ENCODE measurements at places on chromosomes 5 and 9.

DNA sequence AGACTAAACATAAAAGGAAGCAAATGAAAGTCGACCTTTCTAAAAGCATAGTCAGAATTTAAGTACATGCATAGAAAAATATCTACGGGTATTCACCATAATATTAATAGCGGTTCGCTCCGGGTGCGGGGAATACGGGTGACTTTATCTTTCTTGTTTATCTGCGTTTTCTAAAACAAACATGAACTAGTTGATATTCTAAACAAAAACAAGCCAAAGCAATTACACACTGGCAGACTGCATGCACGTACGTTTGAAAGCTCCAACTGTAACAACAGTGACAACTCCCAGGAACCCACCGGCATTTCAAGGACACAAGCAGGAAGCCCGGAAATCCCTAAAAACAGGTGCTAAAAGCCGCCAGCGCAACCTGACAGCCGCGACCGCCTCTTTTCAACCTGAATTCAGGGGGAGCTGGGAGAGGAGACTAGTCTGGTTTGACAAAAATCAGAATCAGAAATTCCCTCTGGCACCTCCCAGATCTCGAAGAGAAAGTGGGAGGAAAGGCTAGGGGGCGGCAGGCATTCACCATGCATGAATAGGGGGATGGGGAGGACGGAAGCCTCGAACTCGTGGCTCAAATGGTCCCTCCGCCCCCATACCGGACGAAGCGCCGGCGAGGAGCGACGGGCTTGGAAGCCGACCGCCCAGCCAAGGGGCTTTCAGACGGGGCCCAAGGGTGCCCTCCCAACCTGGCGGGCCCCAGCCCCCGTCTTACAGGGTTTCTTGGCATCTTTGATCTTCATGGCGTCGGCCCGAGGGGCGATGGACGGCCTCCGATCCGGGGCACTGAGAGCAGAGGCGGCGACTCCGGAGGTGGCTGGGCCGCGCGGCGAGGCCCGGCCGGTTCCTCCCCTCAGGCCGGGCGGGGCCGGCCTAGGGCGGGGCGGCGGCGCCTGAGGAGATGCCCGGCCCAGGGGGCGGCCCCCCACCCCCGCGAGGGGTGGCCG, at the start of gene PANK3:
Gene PANK3, minus strand, starts transcription at position 831 of the 950 bp plus-strand sequence. Its CDS starts 85 bp downstream, at position 746.
- DNase-seq: no peak

DNA sequence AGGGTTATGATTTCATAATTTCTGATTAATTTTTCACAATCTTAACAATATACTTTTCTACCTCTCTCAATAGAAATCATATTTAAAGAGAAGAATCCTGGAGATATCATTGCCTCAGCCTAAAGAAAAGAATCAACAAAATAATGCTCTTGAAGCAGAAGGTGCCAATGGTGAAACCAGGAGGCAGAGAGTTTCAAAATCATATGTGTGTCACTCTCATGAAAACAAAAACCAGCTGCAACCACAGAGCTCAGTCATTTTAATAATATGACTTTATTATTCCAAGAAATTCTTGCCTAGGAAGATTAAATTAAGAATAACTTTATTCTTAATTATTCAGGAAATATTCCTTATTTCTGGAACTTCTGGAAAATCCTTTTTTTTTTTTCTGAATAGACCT, 266.8 kb upstream of the ACTBL2 start:
- DNase-seq: no peak

GRCh38 chr5:164364237-164365208, 859.1 kb downstream of the MAT2B start:
- DNase-seq: no peak

DNA sequence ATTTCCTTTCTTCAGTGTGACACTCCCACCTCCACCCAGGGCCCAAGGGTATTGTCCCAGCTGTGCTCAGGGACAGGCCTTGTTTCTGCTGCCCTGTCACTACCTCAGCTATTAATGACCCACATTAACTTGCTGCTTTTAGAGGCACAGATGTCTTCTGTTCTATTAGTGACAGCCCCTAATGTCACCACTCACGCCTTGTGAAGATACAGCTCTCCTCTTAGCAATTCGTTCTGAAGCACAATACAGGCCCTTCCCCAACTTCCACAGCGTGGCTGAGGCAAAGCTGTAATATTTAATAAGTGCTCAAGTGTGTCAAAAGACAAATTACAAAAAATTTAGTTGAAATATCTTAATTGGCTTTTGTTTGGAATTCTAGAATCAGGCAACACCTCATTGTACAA, 44.7 kb upstream of the HMGCS1 start:
- no peak for DNase-seq

DNA sequence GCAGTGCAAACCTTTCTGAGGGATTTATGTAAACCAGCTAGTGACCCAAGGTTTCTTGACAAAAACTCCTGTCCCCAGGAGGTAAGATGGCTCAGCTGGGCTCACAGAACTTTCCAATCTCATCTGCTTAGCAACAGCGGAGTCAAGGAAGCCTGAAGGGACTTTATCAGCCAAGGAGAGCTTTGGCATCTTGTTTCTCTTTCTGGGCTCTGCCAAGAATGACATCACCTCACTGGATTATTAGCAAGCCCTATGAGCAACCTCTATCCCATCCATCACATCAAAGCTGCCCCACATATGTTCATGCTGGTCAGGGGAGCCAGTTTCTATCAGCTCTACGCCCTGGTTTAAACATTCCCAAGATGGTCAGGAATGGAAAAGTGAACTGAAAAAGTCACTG, 461.3 kb downstream of the ENC1 start:
- DNase-seq: no peak

DNA sequence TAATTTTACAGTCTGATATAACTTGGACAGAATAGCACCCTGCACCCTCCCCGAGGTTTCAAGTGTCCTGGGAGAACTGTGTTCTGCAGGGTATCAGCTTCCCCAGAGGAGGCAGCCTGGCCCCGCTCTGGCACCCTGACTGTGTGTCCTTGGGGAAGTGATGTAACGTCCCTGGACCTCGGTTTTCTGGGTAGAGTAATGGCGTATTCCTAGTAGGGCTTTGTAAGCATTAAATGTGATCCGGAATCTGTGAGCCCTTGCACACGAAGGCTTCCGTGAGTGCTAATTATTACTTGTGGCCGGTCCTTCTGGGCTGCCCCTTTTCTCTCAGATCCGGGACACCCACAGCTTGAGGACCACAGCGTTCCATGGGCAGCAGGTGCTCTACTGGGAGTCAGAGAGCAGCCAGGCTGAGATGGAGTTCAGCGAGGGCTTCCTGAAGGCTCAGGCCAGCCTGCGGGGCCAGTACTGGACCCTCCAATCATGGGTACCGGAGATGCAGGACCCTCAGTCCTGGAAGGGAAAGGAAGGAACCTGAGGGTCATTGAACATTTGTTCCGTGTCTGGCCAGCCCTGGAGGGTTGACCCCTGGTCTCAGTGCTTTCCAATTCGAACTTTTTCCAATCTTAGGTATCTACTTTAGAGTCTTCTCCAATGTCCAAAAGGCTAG, 1.0 kb upstream of the CACFD1 start:
- DNase-seq: no peak

- no peak for DNase-seq
Observed at GRCh38 chr9:107222020-107222522, 61.0 kb upstream of the RAD23B start.

- no peak for DNase-seq
Observed at GRCh38 chr5:71640408-71640807, 53.3 kb downstream of the MCCC2 start.

- DNase-seq: no peak
Observed at GRCh38 chr9:89929673-89930480, 325.1 kb downstream of the GADD45G start.

DNA sequence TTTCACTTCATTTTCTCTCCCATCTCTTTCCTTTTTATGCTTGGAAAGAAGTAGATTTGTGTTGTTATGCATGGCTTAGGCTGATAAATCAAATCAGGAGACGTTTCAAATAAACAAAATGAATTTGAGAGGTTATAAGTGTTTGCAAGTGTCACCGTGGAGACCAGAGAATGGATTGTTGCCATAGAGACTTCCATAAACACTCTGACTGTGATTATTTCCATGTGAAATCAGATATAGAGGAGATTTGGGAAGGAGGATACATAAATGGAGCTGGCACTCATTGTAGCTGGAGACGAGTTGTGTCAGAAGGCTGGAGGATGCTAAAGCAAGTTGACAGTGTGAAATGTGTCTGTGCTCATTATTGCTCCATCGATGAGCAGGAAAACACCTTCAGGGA, 84.2 kb upstream of the PCSK1 start:
- DNase-seq: no peak

GRCh38 chr9:20009606-20010005, 220.8 kb upstream of the SLC24A2 start:
- DNase-seq: no peak

GRCh38 chr9:90874194-90874593, 72.6 kb downstream of the SYK start:
- DNase-seq: no peak

GRCh38 chr9:85995599-85995998, 54.7 kb downstream of the NAA35 start:
- no peak for DNase-seq

DNA sequence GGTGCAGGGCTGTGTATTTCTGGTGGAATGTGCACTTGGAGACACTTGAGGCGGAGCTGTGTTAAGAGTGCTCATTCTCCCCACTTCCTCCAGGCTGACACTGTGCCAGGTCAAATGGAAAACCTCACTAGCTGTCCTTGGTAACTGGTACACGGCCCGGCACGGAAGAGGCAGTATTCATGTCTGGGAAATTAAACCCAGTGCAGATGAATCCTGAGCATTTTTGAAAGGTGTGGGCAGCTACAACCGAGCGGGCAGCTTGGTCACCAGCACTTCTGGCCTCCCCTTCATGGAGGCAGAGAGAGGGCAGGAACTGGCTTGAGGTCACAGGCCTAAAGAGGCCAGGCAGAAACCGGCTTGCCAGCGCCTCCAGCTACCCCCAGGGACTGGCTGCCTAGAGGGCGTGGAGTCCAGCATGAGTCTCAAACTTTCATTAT, 1.6 kb downstream of the CLPTM1L start:
- DNase-seq: no peak

DNA sequence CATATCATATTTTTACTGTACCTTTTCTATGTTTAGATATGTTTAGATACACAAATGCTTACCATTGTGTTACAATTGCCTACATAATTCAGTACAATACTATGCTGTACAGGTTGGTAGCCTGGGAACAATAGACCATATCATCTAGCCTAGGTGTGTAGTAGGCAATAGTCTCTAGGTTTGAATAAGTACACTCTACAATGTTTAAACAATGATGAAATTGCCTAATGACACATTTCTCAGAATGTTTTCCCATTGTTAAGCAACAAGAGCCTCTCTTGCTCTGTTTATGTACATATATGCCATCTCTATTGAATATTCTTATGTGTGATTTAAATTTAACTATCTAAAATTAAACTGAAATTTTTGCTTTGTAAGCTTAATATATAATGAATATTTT, 209.6 kb upstream of the ST8SIA4 start:
- DNase-seq: no peak

GRCh38 chr5:42745426-42745825, 11.2 kb upstream of the CCDC152 start:
- no peak for DNase-seq

- no peak for DNase-seq
Observed at GRCh38 chr9:91803151-91803940, 146.7 kb downstream of the ROR2 start.

DNA sequence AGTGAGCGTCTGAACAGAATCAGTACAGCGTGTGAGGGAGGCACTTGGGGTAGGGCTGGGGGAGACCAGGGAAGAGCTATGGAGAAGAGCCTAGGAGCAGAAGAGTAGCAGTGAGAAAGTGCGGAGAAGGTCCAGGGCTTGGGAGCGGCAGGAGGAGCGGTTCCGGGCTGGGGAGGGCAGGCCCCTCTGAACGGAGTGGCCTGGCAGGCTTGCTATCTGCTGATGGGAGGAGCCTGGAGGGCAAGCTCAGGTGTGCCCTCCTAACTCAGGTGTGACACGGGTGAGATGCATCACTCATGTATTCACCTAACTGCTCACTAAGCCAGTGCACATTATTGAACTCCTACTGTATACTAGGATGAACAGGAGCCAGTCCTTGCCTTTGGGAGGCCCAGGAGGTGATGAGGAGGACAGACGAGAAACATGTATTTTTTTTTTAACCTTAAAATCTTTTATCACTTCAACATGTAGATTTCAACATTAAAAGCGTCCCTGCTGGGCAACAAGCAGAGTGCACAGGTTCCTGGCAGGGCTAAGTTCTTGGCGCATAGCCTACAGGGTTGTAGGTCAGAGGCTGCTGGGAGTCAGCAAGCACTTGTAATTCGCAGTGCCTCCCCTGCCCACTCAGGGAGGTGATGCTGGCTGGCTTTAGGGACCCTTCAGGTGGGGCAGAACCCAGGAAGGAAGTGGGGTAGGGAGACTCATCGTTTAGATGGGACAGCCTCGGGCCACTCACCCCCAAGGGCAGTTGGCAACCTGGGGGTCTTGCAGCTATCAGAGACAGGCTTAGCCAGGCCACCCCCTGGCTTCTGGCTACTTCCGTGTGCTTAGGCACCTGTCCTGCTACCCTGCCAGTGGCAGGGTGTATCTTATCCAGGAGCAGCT, 55.5 kb downstream of the TMOD1 start:
- DNase-seq: no peak

DNA sequence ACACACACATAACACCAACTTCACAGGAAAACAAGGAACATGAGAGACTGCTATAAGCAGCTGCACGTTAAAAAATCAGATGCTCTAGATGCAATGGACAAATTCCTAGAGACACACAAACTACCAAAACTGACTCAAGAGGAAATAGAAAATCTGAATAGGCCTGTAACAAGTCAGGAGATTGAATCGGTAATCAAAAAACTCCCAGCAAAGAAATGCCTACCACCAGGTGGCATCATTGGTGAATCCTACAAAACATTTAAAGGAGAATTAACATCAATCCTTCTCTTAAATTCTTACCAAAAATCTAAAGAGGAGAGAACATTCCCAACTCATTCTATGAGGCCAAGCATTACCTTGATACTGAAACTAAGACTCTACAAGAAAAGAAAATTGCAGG, 54.9 kb downstream of the NDST1 start:
- no peak for DNase-seq

DNA sequence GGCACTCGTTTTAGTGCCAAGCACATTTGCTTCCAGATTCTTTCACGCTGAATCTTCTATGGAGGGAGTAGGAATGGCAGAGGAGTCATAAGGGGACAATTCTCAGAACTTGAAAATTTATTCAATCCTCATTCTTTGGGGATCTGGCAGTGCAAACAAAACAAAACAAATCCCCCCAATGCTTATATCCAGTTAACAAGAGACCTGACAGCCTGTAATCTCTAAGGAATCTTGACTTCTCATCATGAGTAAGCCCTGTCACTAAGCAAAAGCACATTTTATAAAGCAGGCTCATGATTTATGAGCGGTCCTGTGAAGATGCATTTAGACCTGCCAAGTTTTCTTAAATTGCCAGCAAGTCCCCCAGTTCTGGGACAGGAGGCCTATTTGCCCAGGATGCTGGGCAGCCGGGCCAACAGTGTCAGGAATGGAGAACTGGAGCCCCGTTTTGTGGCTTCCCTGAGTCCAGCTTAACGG, 513.9 kb downstream of the CTNND2 start:
- no peak for DNase-seq

- DNase-seq: no peak
Observed at GRCh38 chr5:143064218-143064641, 294.1 kb downstream of the ARHGAP26 start.

All from activated CD4-positive, alpha-beta T cell treated with anti-CD3 and anti-CD28 coated beads for 4 hours (primary cell).